ENCODE measurements at places on chromosomes 3 and 15.

GRCh38 chr3:101827211-101828174 is 21.8 kb upstream of the NFKBIZ start:
- DNase-seq, result peak; percentile 40

- no peak for DNase-seq
These were observed 17.4 kb upstream of the KCNMB2 start for GRCh38 chr3:178518660-178519396.

GRCh38 chr3:191363221-191363620 is 32.9 kb upstream of the UTS2B start:
- peak; percentile 11 for DNase-seq

DNA sequence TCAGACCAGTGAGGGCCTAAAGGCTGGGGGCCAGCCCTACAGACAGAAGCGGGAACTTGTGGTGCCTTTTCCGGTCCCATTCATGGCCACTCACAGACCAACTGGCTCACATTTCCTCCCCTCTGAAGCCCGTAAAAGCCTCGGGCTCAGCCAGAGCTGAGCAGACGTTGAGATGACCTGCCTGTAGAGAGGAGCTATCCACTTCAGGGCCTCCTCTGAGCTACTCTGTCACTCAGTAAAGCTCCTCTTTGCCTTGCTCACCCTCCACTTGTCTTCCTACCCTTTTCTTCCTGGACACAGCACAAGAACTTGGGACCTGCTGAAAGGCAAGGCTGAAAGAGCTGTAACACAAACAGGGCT is 53.5 kb downstream of the SLMAP start:
- DNase-seq, result no peak

DNA sequence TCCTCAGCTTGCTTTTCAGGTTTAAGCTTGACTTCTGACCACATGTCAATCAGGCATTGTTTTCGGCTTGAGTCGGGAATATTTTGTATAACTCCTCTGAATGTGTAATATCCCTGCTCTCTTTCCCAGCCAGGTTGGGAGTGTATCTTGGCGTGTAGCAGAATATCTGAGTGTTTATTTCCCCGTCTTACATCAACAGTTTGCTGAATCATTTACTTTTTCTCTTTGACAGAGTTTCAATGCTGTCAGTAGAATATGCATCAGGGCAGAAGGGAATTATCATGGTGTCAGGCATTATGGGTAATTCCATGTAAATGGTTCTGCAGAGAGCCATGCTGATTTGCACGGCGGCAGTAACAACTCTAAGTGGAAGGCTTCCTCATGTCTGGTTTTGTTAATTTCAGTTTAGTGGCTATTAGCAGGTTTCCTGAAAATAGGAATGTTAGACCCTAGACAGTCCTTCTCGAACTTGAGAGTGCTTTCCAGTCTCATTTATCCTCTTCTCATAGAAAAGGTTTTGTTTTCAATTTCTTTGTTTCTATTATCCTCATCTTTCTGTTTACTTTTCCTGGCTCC is 566.3 kb downstream of the AGBL1 start:
- DNase-seq, result peak; percentile 23

DNA sequence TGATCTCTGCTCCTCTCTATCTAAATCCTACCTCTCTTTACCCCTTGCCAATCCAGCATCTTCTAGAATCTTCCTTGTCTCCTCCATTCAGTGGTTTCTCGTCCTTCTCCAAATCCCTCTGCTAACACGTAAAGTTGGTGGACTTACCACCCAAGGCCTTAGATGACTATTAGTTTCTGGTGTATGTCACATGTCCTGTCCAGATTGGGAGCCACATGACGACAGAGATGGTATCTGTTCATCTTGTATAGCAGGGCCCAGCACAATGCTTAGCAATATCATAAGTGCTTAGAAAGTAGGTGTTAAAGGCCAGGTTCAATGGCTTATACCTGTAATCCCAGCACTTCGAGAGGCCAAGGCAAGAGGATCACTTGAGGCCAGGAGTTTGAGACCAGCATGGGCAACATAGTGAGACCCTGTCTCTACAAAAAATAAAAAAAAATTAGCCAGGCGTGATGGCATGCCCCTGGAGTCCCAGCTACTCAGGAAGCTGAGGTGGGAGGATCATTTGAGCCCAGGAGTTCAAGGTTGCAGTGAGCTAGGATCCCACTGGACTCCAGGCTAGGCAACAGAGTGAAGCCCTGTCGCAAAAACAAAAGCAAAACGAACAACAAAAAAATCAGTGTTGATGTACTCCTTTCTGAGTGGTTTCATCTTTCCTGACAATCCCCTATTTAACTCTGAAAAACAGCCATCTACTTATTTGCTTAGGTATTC is 81.8 kb downstream of the HMG20A start:
- DNase-seq, result no peak

GRCh38 chr15:31340047-31340446 is 13.4 kb downstream of the KLF13 start:
- DNase-seq, result no peak

DNA sequence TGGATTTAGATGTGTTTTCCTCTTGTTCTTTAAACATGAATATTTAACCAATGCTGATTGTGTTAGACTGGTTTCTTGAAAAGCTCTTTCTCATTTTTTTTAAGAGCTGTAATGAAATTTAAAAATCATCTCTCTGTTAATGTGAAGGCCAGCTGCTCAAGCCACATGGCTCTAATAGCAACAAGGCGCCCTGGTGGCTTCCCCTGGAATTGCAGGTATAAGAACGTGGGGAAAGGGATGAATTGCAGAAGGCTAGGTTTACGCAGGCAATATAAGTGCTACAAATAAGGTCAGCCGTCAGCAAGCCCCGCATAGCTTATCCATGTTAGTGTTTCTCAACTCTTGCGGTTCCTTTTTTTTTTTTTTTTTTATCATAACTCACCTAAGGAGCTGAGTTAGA is 108.5 kb downstream of the SAMMSON start:
- DNase-seq, result no peak

DNA sequence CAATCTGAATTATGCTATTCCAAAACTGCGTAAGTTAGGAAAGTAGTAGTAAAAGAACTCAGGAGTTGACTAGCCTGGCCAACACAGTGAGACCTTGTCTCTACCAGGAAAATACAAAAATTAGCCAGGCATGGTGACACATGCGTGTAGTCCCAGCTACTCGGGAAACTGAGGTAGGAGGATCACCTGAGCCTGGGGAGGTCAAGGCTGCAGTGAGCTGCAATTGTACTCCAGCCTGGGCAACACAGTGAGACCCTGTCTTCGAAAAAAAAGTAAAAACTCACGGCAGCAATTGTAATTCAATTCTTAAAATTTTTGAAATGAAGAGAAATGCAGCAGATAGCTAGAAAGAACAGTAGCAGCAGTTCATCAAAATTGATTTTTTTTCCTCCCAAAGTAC is 9.7 kb downstream of the GABPB1 start:
- DNase-seq, result no peak

DNA sequence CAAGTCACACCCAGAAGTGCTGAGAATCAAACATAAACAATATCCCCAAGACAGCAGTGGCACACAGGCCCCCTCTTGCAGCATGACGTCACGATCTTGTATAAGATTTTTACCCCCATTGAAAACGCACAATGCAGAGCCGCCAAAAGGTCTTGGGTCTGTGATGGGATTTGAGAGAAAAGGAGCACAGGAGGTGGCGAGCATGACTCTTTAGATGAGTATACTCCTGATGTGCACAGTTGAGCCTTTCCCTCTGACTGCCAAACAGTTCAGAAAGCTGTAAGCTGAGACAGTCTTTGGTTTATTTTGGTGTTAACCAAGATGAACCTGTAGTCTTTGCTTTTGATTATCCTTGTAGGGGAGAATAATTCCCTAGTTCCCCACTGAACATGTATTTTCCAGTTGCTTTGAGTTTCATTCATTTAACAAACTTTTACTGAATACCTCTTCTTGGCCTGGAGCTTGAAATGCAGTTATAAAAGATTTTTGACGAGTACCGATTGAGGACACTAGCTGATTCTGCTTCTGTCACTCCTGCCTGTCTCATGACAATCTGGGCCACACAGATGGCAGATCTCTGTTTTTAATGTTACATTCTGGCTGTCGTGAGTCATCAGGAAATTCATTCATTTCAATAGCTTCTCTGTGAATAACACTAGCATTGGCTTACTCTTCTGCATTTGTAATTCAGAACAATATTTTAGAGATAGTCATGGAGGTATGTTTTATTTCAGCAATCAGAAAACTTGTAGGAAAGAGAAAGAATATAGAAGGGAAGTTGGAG is 28.9 kb downstream of the CFAP91 start:
- DNase-seq, result no peak

DNA sequence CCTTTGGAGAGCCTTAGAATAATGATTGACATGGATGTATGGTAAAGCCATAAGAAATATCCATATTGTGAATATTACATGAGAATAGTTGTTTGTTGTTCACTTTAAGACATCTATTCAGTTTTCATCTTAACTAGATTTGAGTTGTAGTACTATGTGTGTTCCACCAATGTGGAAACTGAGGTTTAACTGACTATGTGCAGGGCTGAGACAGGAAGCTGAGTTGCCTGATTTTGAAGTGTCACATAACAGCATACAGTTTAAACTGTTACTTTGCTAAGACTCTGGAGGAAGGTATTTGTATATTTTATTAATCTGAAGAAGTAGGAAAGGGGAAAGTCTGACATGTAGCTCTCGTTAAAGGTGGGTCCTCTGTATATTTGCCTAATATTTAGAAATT is 2.1 kb downstream of the ECT2 start:
- no peak for DNase-seq

DNA sequence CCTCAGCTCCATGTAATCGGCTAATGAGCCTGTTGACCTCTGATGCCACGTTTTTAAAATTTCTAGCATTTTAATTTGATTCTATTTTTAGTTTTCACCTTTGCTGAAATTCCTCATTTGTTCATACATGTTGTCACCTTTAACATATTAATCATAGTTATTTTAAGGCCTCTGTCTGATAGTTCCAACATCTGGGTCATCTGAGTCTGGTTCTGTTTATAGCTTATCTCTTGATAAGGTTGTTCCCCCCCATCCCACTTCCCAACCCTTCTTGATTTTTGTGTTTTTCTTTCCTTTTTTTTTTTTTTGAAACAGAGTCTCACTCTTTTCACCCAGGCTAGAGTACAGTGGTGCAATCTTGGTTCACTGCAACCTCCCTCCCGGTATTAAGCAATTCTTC is 36.4 kb downstream of the MAP2K1 start:
- no peak for DNase-seq

- no peak for DNase-seq
These were observed 273.8 kb upstream of the DCBLD2 start for GRCh38 chr3:99175276-99175812.

DNA sequence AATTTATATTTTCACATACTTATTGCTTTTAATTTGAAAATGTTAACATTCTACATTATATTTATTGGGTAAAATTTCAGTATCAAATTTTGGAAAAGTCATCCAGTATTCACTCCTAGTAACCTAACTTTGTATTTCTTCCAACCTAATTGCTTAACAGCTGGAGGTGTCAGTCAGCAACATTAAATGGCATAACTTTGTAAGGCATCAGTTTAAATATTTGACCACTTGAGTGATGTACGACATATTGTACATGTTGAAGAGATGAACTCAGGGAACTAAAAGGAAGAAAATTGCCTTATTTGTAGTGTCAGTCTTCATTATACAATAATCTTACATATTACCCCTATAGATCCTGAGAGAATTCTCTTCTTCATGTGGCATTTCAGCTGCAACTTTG is 326.8 kb downstream of the NAALADL2 start:
- DNase-seq, result no peak

GRCh38 chr3:24688446-24689148 is 193.9 kb upstream of the THRB start:
- DNase-seq, result no peak

GRCh38 chr15:63238796-63239195 is 38.6 kb upstream of the APH1B start:
- peak; percentile 71 for DNase-seq

DNA sequence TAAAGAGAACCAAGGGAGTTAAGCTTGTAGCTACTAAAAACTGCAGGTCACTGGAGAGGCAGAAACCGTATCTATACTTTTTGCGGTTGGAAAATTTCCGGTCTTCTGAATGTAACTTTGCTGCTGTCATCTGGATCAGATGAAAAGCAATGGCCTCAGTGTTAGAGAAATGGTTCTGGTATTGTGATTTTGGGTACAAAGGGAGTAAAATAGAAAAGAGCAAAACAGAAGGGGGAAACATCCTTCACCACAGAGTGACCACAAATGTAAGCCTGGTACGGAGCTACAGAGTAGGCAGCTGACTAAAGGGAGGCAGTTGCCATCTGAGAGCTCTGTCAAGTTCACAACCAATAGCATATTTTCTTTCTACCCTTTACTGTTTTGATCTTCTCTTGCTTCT is 5.6 kb downstream of the CD96 start:
- no peak for DNase-seq

DNA sequence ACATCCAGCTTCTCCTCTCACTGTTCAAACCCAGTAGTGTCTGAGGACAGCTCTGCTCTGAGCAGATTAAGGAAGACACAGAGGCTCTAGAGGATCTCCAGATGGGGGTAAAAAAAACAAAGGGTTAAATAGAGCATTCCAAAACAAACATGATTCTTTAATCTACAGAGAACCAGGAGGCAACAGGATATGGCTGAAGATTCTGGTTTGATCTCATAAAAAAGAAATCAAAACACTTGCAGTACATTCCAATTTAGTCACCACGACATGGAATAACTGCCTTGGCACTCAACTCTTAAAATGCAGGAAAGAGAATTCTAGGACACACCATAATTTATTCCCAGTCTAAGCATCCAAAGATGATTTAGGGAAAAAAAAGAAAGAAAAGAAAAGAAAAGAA is 32.0 kb downstream of the TM4SF4 start:
- DNase-seq, result no peak

- DNase-seq, result no peak
These were observed 105.0 kb downstream of the KLHL25 start for GRCh38 chr15:85689729-85690128.

- DNase-seq, result no peak
These were observed 428.2 kb upstream of the RGMA start for GRCh38 chr15:93517176-93517575.

- no peak for DNase-seq
These were observed 13.8 kb downstream of the XIRP1 start for GRCh38 chr3:39178553-39178952.

DNA sequence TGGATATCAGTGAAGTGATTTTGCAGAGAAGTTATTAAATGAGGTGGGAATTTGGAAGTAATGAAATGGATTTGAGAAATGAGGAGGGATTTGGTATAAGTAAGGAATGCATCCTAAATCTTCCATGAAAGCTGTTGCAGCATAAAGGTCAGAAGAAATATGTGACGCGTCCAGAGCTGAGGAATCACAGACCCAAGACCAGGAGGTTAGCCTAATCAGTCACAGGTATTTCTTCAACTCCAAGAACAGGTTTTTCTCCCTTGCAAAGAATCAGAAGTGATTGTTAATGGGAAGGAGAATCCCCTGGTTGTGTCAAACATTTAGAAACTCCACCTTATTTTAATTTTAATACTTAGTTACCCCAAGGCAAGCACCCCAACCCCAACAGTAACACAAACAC is 253.2 kb downstream of the MEX3B start:
- no peak for DNase-seq

GRCh38 chr15:90060797-90061196 is 41.5 kb downstream of the IDH2 start:
- DNase-seq, result no peak

DNA sequence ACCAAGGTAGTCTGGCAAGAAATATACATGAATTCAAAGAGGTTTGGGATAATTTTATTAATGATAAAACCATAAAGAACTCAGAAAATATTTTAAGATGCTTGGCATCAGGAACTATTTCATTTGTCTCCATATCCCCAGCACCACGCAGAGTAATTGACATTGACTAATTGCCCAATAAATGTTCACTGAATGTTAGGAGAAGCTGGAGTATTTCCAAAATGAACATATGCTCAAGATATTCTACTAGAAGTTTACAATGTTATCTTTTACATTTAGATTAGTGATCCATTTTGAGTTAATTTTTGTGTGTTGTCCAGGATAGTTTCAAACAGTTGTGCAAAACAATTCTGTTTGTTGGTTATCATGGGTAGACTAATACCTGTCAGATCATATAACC is 298.8 kb upstream of the CTDSPL start:
- DNase-seq, result no peak
